ENCODE measurements at places on chromosomes 5 and 9.

GRCh38 chr9:81077572-81077971 lies 611.8 kb downstream of the TLE1 start:
- H3K27me3 ChIP-seq: no peaks in the 10 kb centered on the region
- no peak overlapping the region for H3K27ac ChIP-seq
- H3K4me3 ChIP-seq: no peak overlapping the region

- DNase-seq: no peak
- H3K4me3 ChIP-seq: no peak overlapping the region
- no peaks in the 10 kb centered on the region for H3K4me1 ChIP-seq
- H3K36me3 ChIP-seq: no peaks in the 10 kb centered on the region
- no peaks in the 10 kb centered on the region for H3K27me3 ChIP-seq
- no peak overlapping the region for H3K27ac ChIP-seq
Observed at GRCh38 chr9:2863831-2864230, 19.9 kb upstream of the PUM3 start.

DNA sequence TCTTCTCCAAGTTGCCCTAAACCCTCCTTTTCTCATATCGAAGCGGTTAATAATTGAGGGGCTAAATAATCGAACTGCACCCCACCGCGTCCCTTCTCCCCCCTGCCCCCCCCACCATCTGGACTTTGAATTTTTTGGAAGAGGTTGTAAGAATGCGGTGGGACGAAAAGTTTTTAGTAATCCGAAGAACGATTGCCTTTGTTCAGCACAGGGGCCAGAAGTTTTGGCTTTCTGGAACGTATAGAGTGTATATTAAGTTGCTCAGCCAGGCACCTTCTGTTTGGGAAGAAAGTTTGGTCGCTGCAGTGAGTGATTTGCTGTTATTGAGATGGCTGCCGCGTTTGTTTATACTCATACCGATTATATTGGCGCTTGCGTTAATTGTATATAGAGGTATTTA lies 518 bp downstream of the ERBIN start:
- H3K4me3 ChIP-seq: peak overlapping the region; percentile 81
- peak; percentile 8 for DNase-seq
- H3K27me3 ChIP-seq: no peaks in the 10 kb centered on the region
- H3K4me1 ChIP-seq: peaks cover 31% of the 10 kb centered on the region

DNA sequence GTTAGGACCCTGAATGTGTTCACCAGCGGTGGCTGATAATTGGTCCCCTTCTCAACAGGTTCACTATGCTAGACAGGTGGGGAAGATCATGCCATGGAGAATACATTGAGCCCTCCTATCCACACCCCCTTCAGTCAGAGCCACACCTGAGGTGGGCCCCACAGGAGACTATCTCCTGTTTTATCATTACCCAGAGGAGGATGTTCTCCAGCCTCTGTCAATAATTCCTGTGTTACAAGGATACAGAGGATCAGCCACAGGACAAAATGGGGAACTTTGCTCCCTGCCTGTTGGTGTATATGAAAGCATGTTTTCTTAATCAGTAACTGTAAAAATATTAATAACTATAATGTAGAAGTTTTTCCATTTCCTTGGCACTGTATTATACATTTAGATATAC lies 25.9 kb downstream of the RAD1 start:
- H3K4me1 ChIP-seq: no peaks in the 10 kb centered on the region
- H3K27ac ChIP-seq: no peak overlapping the region
- no peaks in the 10 kb centered on the region for H3K36me3 ChIP-seq
- no peaks in the 10 kb centered on the region for H3K27me3 ChIP-seq
- H3K4me3 ChIP-seq: no peak overlapping the region

GRCh38 chr9:16074963-16075362 lies 522.1 kb downstream of the CCDC171 start:
- no peaks in the 10 kb centered on the region for H3K27me3 ChIP-seq
- H3K36me3 ChIP-seq: no peaks in the 10 kb centered on the region
- H3K27ac ChIP-seq: no peak overlapping the region

GRCh38 chr5:160605266-160605665 lies 183.6 kb downstream of the PTTG1 start:
- no peaks in the 10 kb centered on the region for H3K4me1 ChIP-seq
- H3K36me3 ChIP-seq: no peaks in the 10 kb centered on the region
- H3K27ac ChIP-seq: no peak overlapping the region
- H3K4me3 ChIP-seq: no peak overlapping the region
- no peaks in the 10 kb centered on the region for H3K27me3 ChIP-seq

GRCh38 chr9:29285818-29286217 lies 1712.5 kb upstream of the C9orf72 start:
- no peaks in the 10 kb centered on the region for H3K4me1 ChIP-seq
- H3K36me3 ChIP-seq: no peaks in the 10 kb centered on the region
- no peaks in the 10 kb centered on the region for H3K27me3 ChIP-seq
- H3K27ac ChIP-seq: no peak overlapping the region

DNA sequence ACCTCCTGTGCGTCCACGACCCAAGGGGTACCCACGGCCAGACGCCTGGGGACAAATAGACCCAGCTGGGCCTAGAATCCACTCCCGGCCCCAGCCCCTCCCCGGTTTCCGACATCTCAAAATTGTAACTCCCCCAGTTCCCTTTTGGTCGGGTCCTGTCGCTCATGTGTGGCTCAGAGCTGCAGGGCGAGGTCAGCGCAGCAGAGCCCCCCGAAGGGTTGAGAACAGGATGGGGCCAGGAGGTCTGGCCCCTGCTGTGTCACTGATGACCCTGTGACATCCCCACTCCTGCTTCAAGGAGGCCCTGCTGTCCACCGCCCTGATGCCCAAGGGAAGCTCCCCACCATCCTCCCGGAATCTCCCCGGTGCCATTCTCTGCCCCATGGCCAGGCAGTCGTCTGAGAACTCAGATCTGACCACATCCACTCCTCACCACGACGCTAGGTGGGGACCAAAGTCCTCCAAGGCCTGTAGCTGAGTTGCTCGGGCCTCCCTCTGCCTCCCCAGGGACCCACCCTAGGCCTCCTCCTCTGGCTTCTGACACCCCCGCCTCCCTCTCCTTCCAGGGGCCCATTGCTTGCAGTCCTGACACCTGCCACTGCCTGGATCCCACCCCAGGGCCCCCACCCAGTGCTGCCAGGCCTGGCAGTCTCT lies 3.9 kb downstream of the SLC9A3 start:
- peaks cover 16% of the 10 kb centered on the region for H3K4me1 ChIP-seq
- peaks cover 23% of the 10 kb centered on the region for H3K27me3 ChIP-seq
- no peak overlapping the region for H3K27ac ChIP-seq
- H3K4me3 ChIP-seq: no peak overlapping the region
- H3K36me3 ChIP-seq: no peaks in the 10 kb centered on the region
- DNase-seq: no peak

GRCh38 chr9:92159058-92159457 lies 43.8 kb upstream of the SPTLC1 start:
- no peaks in the 10 kb centered on the region for H3K4me1 ChIP-seq
- H3K27ac ChIP-seq: no peak overlapping the region
- no peaks in the 10 kb centered on the region for H3K27me3 ChIP-seq
- H3K4me3 ChIP-seq: no peak overlapping the region
- no peak for DNase-seq

DNA sequence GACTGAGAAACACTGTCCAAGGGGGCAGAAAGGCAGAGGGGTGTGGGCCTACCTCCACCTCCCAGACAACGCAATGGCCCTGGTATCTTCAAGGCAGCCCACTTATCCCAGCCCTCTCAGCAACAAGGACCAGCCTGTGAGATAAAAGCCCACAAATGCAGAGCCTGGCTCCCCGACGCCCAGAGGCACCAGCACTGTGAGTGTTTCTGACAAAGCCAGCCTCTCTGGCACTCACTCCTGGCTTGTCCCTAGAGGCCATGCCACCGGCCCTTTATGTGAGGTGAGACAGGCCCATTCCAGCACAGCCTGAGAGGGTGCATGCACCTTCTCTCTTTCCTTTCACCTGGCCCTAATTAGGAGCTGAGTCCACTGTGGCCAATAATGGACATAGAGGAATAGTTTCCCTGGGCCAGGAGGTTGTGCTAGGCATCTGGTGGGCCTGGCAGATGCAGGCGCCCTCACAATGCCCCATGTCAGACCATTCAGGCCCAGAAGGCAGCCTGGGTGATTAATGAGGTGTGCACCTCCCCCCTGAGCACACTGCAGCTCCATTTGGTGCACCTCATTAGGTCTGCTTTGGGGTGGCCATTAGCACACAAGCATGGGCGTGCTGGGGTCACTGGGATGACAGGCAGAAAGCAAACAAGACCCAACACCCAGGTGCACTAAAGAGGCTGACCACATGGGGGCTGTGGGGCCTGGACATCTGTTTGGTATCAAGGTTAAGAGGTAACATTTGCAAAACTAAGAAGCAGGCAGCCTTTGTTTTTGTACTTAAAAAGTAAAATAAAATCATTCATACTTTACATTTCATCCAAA lies 176.0 kb downstream of the MED10 start:
- no peak overlapping the region for H3K27ac ChIP-seq
- no peaks in the 10 kb centered on the region for H3K36me3 ChIP-seq
- H3K4me3 ChIP-seq: no peak overlapping the region
- no peaks in the 10 kb centered on the region for H3K27me3 ChIP-seq
- no peak for DNase-seq

GRCh38 chr5:1562599-1562998 lies 38.8 kb upstream of the LPCAT1 start:
- H3K4me3 ChIP-seq: no peak overlapping the region
- H3K27me3 ChIP-seq: no peaks in the 10 kb centered on the region
- H3K36me3 ChIP-seq: no peaks in the 10 kb centered on the region
- DNase-seq: no peak
- peaks cover 6% of the 10 kb centered on the region for H3K4me1 ChIP-seq

GRCh38 chr5:59496524-59497134 lies 396.9 kb downstream of the PDE4D start:
- no peak overlapping the region for H3K4me3 ChIP-seq
- no peaks in the 10 kb centered on the region for H3K27me3 ChIP-seq
- no peaks in the 10 kb centered on the region for H3K36me3 ChIP-seq
- no peak overlapping the region for H3K27ac ChIP-seq

DNA sequence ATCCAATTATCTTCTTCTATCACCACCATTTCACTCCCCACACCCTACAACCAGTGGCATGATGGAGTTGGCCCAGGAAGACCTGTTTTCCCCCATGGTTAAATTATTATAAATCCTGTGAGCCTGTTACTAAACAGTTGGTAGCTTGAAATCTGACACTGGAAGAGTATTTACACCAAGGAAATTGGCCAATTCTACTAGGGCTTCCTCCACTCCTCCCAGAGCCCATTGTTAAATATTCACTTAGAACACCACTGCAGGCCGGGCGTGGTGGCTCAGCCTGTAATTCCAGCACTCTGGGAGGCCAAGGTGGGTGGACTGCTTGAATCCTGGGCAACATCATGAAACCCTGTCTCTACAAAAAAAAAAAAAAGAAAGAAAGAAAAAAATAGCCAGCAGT lies 32.4 kb upstream of the CKS2 start:
- no peak for DNase-seq
- H3K27ac ChIP-seq: no peak overlapping the region
- H3K36me3 ChIP-seq: no peaks in the 10 kb centered on the region
- H3K27me3 ChIP-seq: no peaks in the 10 kb centered on the region
- no peaks in the 10 kb centered on the region for H3K4me1 ChIP-seq

GRCh38 chr5:176319827-176320554 lies 41.6 kb downstream of the KIAA1191 start:
- no peak overlapping the region for H3K27ac ChIP-seq
- H3K4me3 ChIP-seq: no peak overlapping the region
- H3K36me3 ChIP-seq: peaks cover 16% of the 10 kb centered on the region
- DNase-seq: no peak
- H3K4me1 ChIP-seq: no peaks in the 10 kb centered on the region

GRCh38 chr9:2923766-2924379 lies 80.0 kb upstream of the PUM3 start:
- H3K4me1 ChIP-seq: peaks cover 9% of the 10 kb centered on the region
- H3K36me3 ChIP-seq: no peaks in the 10 kb centered on the region
- no peaks in the 10 kb centered on the region for H3K27me3 ChIP-seq
- H3K4me3 ChIP-seq: no peak overlapping the region

- peak; percentile 43 for DNase-seq
- H3K36me3 ChIP-seq: no peaks in the 10 kb centered on the region
- H3K27me3 ChIP-seq: no peaks in the 10 kb centered on the region
- H3K4me3 ChIP-seq: peak overlapping the region; percentile 93
Observed at GRCh38 chr9:74951725-74952151, 974 bp downstream of the C9orf40 start.

- H3K27me3 ChIP-seq: no peaks in the 10 kb centered on the region
- H3K4me1 ChIP-seq: peaks cover 5% of the 10 kb centered on the region
- no peak overlapping the region for H3K27ac ChIP-seq
- H3K4me3 ChIP-seq: no peak overlapping the region
- DNase-seq: no peak
- no peaks in the 10 kb centered on the region for H3K36me3 ChIP-seq
Observed at GRCh38 chr9:105142406-105143135, 101.9 kb upstream of the SLC44A1 start.

- H3K4me3 ChIP-seq: no peak overlapping the region
- H3K27me3 ChIP-seq: no peaks in the 10 kb centered on the region
- no peaks in the 10 kb centered on the region for H3K36me3 ChIP-seq
- peaks cover 5% of the 10 kb centered on the region for H3K4me1 ChIP-seq
- H3K27ac ChIP-seq: no peak overlapping the region
- no peak for DNase-seq
Observed at GRCh38 chr9:132190966-132191365, 29.1 kb downstream of the NTNG2 start.

GRCh38 chr5:174722500-174722899 lies 1.9 kb upstream of the MSX2 start:
- no peak overlapping the region for H3K4me3 ChIP-seq
- H3K27ac ChIP-seq: no peak overlapping the region
- no peaks in the 10 kb centered on the region for H3K27me3 ChIP-seq
- no peak for DNase-seq
- peaks cover 36% of the 10 kb centered on the region for H3K4me1 ChIP-seq

- H3K4me1 ChIP-seq: peaks cover 38% of the 10 kb centered on the region
- H3K36me3 ChIP-seq: no peaks in the 10 kb centered on the region
- peak; percentile 56 for DNase-seq
- H3K27ac ChIP-seq: peak overlapping the region; percentile 79
- no peaks in the 10 kb centered on the region for H3K27me3 ChIP-seq
- no peak overlapping the region for H3K4me3 ChIP-seq
Observed at GRCh38 chr9:86405926-86406325, 51.7 kb upstream of the TUT7 start.

DNA sequence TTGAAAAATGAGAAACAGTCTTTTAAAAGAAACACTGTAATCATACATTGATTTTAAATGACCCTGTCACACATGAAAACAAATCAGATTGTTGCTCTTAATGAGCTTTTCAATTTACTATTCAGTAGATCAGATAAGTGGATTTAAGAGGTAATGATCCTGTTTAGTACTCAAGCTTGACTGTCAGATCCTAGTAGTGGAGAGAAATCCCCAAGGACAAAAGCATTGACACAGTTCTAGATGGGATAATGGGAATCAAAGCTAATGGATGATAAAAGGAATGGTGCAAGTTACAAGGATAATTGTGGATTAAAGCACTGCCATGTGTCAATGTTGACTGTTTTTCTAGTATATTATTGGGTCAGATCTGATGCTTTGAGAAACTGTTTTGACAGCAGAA lies 142.3 kb upstream of the TLX3 start:
- no peaks in the 10 kb centered on the region for H3K4me1 ChIP-seq
- H3K27me3 ChIP-seq: no peaks in the 10 kb centered on the region
- no peak overlapping the region for H3K4me3 ChIP-seq
- H3K27ac ChIP-seq: no peak overlapping the region
- DNase-seq: no peak
